ENCODE measurements at places on chromosomes 7 and 10. TPM values are rescaled to one million over a fixed set of nuclear protein-coding genes. Genes with fewer than 3 reads are reported as not detected.

The RHBDD2 gene
- 18.1 TPM for total RNA-seq

The OR13A1 gene
- not detected for total RNA-seq

The VSTM4 gene
- total RNA-seq: 1.0 TPM

The SH2D4B gene
- total RNA-seq: 0.34 TPM

The SPDYE16 gene
- total RNA-seq: not detected

The PRPS1L1 gene
- 0.14 TPM for total RNA-seq

The IFIT1 gene
- total RNA-seq: 2.2 TPM

The FOXI2 gene
- total RNA-seq: not detected

The ZNF248 gene
- total RNA-seq: 5.2 TPM

The PTPN20 gene
- total RNA-seq: 1.1 TPM

The ADCY1 gene
- total RNA-seq: 0.17 TPM
